ENCODE measurements at places on chromosomes 16 and 17.

DNA sequence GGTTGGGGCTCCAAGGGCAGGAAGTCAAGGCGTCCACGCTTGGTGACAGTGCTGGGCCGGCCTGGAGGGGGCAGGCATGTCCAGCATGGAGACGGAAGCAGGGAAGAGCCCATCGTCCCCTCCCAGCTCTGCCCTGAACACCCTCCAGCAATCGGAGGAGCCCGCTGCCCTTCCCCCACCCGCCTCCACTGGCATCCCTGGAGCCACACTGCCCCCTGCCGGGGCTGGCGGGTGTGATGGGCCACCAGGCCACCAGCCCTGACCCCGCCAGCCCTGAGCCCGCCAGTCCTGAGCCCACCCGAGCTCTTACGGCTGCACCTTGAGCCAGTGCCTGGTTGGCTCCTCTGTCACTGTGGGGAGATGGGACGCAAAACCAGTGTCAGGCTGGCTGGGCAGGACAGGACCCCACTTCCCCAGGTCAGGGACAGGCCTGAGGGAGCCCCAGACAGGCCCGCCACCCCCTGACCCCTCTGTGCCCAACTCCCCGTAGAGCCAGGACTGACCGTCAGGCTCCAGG is 4.1 kb upstream of the CDH15 start:
- peak; percentile 98 for DNase-seq

GRCh38 chr17:21678393-21679081 is 13.8 kb upstream of the KCNJ18 start:
- DNase-seq = no peak

DNA sequence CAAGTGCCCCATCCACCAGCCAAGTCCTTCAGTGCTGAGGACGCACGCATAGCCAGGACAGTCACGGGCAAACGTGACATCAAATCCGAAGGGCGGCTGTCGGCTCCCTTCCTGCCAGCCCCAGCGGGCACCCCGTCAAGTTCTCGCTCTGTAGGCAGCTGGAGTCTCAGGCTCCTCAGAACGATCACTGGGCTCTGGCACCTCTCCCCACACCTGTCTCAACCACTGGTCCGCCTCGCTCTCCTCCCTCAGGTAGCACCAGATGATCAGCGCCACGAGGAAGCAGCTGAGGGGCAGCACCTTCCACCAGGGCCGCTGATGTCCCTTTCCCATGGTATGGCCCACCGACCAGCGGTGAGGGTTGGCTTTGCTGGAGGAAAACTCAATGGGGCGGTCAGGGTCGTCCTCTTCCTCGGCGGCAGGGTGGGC is 422 bp downstream of the UQCC4 start:
- no peak for DNase-seq

- DNase-seq = no peak
Observed at GRCh38 chr16:83870830-83871229, 28.1 kb upstream of the MLYCD start.

DNA sequence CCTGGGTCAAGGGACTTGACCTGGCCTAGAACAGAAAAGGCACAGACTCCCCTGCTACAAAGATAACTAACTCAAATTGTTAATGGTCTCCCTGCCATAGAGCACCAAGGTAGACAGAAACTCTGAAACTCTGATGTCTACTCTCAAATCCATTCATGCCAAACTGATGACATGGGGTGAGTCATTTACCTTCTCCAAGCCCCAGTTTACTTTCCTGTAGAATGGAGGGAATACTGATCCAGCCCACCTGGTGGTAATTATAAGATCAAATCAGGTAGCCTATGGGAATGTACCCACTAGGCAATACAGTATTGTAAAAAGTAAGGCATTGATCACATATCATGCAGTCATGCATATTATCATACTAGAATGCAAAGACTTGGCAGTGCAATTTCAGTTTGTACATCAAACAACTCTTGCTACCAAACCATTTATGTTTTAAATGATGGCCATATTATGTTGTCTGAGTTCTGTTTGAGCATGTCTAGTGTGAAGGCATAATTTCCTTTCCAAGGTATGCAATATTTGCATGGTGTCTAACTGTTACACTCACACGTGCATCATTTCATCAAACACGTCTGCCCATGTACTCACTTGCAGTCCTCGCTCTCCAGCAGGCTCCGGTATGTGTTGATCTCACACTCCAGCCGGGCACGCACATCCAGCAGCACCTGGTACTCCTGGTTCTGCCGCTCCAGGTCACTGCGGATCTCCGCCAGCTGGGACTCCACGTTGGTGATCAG is 3.0 kb downstream of the KRT31 start:
- no peak for DNase-seq

- DNase-seq = no peak
Observed at GRCh38 chr17:10757067-10757466, 27.2 kb upstream of the TMEM220 start.

Data from ecto neural progenitor cell (in vitro differentiated cells).